ENCODE measurements at places on chromosomes 4 and X.

DNA sequence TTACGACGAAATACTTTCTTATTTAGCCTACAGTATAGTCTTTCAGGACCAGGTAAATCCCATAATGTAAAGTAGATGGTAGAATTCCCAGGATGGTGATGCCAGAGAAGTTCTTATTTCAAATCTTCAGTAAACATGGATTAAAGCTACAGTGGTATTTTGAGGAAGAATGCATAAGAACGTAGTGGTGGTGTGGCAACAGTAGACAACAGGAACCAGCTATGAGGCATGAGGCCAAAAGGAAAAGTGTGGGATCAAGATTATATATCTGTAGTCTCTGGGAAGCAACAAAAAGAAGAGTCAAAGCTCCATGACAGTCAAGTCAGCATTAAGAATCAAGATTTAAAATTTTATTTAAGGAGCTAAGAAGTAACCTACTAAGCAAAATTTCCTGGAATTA, 60.2 kb downstream of the METTL14 start:
- no peak for DNase-seq

DNA sequence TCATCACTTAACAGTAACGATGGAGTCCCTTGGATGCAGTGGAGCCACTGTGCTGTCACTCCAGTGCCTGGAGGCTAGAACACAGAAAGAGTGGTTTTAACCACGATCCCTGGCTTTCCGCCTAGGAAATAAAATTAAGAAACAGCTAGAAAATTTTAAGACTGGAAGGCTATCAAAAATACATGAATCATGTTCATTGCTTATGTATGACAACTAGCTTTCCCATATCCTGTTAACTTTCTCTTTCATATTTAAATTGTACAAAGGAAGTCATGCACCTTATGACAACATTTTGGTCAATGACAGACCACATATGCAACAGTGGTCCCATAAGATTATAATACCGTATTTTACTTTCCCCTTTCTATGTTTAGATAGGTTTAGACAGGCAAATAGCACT, 115.1 kb downstream of the GALNTL6 start:
- no peak for DNase-seq

DNA sequence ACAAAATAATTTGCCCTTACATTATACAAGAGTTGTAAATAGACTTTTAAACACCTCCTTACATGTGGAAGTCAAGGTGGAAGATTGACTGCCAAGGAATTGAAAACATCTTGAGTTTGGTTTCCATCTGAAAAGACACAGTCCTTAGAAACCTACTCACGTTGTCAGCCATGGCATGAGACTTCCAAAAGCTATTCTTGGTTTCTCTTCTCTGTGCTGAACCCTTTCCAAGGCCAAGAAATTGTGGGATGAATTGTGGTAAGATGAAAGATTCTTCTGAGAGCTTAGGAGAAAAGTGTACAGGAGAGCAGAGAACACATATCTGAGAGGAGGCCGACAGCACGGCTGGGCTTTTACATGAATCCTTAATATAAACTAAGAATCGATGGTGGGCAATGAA, 370.0 kb downstream of the FBXW7 start:
- DNase-seq: no peak

DNA sequence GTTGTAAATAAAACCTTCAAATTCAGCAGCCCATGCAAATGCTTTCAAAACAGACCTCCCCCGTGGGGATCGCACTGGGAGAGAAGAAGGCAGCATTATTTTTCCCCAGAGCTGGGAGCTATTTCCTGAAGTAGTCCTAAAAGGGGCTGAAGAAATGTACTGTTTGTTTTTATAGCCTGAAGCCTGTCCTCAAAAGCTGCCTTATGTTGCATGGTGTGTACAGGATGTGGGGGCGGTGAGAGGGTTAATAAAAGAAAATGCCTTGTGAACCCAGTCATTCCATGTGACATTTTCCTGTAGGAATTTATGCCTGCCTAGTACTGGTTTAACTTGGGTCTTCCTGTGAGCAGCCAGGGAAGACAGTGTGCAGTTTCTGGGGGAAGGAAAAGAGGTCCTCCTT, 144.1 kb downstream of the SOWAHB start:
- no peak for DNase-seq

GRCh38 chr4:15653864-15654592, 1.1 kb downstream of the FBXL5 start:
- no peak for DNase-seq

GRCh38 chrX:7168371-7168770, 20.4 kb upstream of the PUDP start:
- DNase-seq: no peak

GRCh38 chr4:157898836-157899605, 273.8 kb downstream of the GASK1B start:
- no peak for DNase-seq

- no peak for DNase-seq
Measured at GRCh38 chrX:24702362-24703184, 8.9 kb downstream of the POLA1 start.

All from stimulated activated CD4-positive, alpha-beta T cell treated with anti-CD3 and anti-CD28 coated beads, Interleukin-4, amount 100 ng/mL, for 4 hours (primary cell).